ENCODE measurements at places on chromosomes 16 and 17. TPM values are rescaled to one million over a fixed set of nuclear protein-coding genes. Genes with fewer than 3 reads are reported as not detected.

The FOXO3B gene
- polyA plus RNA-seq, result 2.2 TPM

The TBC1D3K gene
- polyA plus RNA-seq, result not detected

The C17orf75 gene
- 9.4 TPM for polyA plus RNA-seq

The KCNJ12 gene
- not detected for polyA plus RNA-seq

The CDH8 gene
- polyA plus RNA-seq, result not detected

The TBC1D26 gene
- polyA plus RNA-seq, result not detected

The GCGR gene
- not detected for polyA plus RNA-seq

The CDH3 gene
- polyA plus RNA-seq, result 0.03 TPM

The MYO1C gene
- 11.4 TPM for polyA plus RNA-seq

The SLC5A11 gene
- polyA plus RNA-seq, result not detected
